ENCODE measurements at places on chromosomes 11 and 22. TPM values are rescaled to one million over a fixed set of nuclear protein-coding genes. Genes with fewer than 3 reads are reported as not detected.

CCS gene
- total RNA-seq: 38.0 TPM

SCGB1A1 gene
- not detected for total RNA-seq

SUSD2 gene
- 0.52 TPM for total RNA-seq

GRCh38 chr22:26767351-26768155 is 110.2 kb downstream of the MIAT start:
- DNase-seq: no peak

DNA sequence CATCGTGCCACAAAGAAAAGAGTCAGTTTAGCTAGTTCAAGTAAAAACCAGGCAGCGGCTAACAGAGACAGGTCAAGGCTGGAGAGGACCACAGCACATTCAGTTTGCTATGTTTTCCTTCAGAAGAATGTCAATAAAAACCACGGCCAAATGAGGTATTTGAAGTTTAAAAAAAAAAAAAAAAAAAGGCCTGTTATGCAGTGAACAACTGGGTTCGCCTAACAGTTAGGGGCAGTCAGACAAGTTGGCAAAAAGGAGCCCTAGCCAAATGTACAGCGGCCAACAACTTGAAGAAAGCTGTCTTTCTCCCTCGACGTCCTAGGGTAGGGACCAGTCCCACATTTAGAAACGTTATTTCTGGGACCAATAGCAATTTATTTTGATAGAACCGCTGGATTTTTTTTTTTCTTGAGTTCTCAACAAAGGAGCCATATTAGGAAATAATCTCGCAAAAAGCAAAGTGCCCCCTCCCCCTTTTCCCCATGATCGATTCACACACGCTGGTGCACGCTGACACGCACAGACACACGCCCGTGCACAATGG is 237.8 kb downstream of the TTC28 start:
- no peak for DNase-seq

DNA sequence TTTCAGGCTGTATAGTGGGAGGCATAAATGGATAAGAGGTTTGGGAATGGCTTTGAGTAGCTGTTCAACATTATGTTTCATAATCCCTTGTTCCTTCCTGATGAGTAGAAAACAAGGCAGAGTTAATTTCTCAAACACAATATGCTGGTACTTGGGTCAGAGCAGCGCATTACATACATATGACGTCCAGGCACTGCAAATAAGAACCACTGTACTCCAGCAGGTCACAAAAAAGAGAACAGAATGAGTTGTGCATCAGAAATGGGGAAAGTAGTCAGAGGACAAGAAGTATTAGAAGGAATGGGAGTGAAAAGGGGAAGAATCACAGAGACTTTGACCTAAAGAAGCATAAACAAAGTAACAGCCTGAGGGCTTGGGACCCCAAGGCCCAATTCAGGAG is 44.0 kb upstream of the RDX start:
- DNase-seq: no peak

DNA sequence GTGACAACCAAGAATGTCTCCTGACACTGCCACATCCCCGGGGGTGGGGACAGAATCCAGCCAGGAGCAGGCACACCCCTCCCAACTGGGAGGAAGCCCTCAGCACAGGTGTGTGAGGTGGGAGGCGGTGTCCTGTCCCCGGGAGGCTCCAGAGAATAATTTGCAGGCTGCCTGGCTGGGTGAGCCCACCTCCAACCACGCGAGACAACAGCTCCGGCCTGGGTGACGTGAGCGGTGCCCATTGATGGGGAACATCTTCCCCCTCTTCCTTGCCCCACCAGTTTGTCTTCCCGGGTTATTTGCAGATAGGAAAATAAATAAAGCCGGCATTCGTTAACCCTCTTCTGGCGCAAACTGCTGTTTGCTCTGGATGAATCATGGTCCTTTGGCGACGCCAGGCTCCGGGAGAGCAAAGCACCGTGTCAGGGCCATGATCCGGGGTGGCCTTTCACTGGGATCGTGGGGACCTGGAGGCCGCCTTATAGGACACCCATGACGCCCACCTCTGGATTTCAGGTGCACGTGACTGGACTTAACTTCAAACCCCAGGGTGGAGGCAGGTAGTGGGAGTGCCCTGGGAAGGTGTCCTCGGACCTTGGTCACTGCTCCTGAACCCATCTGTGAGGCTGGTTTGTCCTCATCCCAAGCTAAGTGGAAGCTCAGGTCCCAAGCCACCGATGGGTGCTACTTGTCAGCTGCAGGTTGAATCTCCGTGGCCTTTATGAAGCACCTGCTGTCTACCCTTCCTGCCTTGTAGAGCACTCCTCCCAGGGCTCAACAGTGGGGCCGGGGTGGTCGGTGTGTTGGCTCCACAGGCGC is 13.9 kb downstream of the CCND1 start:
- DNase-seq: no peak

DNA sequence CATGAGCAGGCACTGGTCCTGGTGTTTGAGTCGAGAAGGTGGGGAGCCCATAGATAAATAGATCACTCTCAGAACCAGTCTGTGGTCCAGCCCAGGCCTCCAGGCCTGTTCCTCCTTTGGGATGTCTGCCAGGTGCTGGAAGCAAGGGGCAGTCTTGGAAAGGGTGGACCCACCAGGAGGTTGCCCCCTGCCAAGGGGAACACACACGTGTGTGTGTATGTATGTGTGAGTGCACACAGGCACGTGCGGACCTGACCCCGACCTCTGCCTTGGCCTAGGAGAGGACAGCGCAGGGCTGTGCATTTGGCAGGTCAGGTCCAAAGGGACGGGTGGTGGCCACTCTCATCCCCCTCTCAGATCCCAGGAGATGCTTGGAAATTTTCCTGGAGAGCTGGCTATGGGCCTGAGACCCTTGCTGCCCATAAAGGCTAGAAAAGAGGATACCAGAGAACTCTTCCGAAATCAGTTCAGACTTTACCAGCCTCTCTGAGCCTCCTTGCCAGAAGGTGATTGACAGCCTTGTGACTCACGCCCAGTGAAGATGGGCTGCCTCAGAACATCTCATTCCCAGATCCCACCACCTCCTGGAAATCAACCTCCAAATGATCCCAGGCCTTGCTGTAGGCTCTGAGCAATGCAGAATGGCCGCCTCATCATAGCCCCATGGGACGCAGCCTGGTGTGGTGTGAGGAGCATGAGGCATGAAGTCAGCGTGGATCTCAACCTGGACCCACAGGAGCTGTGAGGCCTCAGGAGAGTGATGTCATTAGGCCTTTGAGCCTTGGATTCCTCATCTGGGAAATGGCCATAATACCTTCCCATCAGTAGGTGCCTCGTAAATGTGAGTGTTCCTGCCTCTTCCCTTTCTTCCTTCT is 24.0 kb upstream of the CREB3L1 start:
- no peak for DNase-seq

GRCh38 chr11:85062659-85063058 is 564.5 kb downstream of the DLG2 start:
- no peak for DNase-seq

DNA sequence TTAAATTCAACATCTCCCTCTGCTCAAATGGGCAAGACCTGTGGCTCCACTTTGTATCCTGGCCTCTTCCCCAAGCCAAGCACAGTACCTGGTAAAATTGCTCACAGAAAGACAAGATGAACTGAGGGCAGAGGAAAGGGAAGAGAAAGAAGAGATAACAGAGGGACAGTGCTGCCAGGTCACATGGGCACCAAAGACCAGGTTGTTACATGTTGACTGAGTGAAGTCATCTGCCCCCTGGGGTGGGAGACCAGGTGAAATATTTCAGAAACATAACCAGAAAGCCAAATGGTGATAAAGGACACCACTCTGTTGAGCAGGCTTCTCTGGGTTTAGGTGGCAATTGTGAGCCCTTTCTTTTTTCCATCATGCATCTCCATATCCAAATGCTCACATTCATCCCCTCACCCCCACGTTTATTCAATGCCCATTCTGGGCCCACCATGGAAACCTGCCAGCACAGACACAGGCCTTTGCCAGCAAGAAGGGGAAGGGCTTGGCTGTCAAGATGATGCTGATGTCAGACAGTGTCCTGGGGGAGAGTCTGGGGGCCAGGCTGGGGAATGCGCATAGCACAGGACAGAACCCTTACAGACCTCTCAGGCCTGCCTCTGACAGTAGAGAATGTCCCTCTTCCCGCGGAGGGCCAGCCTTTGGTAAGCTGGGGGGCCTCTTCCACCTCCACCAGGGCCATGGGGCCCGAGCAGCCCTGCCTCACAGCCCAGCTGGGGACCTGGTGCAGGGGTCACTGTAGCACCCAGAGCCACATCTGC is 51.6 kb downstream of the DGCR2 start:
- no peak for DNase-seq

DNA sequence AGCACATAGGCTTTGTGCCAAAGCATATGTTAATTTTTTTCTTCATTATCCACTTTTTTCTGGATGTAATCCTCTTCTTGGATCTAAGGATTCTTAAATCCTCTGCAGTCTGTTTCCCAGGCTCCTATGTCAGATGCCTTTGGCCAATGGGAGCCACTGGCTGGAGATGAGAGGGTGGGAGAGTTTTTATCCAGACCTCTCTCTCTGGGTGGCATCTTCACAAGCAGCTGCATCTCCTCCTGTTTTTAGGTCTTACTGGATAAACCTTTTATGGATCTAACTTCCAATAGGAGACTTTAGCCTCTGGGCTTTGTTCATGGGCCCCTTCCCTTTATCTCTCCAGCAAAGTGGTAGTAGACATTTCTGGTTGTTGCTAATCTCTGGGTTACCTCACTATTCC is 22.4 kb upstream of the MPPED2 start:
- DNase-seq: no peak

DNA sequence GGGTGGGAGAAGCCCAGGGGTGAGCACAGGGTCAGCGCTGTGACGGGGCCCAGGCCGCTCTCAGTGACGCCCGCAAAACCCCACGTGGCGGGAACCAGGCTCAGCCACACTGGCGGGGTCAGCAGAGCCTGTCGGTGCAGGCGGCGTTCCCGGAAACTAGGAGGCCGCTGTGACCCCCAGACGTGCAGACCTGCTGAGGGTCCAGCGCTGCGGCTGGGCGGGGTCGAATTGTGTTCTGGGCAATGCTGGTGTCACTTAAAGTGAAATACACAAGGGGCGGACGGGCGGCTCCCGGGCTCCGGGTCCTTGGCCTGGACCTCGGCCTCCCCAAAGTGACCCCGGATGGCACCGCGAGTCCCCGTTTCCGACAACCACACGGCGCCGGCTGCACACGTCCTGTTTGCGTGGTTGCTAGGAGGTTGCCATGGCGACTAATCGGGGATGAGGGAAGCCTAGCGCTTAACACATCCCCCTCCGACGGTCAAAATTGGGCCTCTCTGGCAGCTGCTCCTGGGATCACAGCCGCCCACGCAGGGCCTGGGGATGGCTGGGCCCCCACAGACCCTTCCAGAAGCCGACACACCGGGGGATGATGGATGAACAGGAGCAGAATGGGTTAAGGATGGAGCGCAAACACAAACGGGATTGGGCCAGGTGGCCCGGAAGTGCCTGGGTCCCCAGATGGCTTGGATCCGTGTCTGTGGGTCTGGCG is 81.7 kb upstream of the PRR5 start:
- DNase-seq: peak; percentile 93

DNA sequence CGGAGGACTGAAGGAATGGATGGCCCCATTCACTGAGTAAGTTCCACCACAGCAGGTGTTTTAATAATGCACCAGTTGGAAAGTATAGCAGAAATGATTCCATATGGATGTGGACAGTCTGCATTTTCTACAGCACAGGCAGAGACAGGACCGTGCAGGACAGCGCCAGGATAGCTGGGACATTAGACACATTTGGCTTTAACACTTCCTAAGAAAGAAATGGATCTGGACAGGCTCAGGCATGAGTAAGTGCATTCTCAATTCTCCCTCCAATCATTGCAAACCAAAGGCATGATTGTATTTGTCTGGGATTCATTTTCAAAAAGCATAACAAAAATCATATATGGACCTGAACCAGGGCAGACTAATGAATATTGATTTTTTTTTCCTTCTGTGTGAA is 233.0 kb upstream of the POU2AF2 start:
- DNase-seq: no peak

- DNase-seq: no peak
Observed at GRCh38 chr11:41289408-41289807, 170.0 kb downstream of the LRRC4C start.

- no peak for DNase-seq
Observed at GRCh38 chr11:92130421-92130831, 94.2 kb upstream of the FAT3 start.

DNA sequence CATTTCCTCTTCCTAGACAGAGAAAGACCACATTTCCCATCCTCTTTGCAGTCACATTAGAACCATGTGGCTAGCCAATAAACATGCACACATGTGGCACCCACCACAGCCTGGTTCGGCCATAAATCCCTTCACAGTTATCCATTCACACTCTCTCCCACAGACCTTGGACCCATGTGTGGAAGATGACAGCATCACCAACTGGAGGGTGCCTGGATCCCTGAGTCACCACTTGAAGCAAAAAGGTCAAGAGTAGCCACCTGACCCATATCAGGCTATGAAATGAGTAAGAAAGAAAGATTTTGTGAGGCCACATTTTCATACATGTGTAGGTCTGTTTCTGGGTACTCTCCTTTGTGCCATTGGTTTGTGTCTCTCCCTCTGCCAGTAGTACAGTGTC is 9.0 kb upstream of the TMEM121B start:
- no peak for DNase-seq

GRCh38 chr22:47386812-47387510 is 624.5 kb downstream of the TBC1D22A start:
- DNase-seq: no peak

GRCh38 chr11:11977206-11977938 is 31.1 kb downstream of the DKK3 start:
- DNase-seq: peak; percentile 7

GRCh38 chr11:69104856-69105395 is 50.8 kb upstream of the SMIM38 start:
- no peak for DNase-seq

GRCh38 chr11:101497291-101497690 is 86.5 kb downstream of the TRPC6 start:
- DNase-seq: no peak

Data from activated CD8-positive, alpha-beta memory T cell treated with anti-CD3 and anti-CD28 coated beads, Interleukin-2, amount 10 ng/mL, durations not matched to agents 7 days and 5 days (primary cell).